ENCODE measurements at places on chromosomes 1 and 21. TPM values are rescaled to one million over a fixed set of nuclear protein-coding genes. Genes with fewer than 3 reads are reported as not detected.

Gene PRR9
- 8.2 TPM for total RNA-seq

Gene MATN1
- total RNA-seq = 0.72 TPM

Gene CRP
- total RNA-seq = 0.48 TPM

Gene UBXN11
- total RNA-seq = 8.2 TPM

Gene OLIG2
- total RNA-seq = not detected

Gene AMIGO1
- 7.9 TPM for total RNA-seq

Gene KRTAP19-1
- not detected for total RNA-seq

Gene CYP4Z1
- total RNA-seq = not detected

Gene RHBDL2
- not detected for total RNA-seq

Gene CASQ1
- not detected for total RNA-seq

Gene SYT11
- total RNA-seq = 22.4 TPM

Gene SPRR5
- not detected for total RNA-seq

Gene NECTIN4
- total RNA-seq = 6.3 TPM

Gene CELA2A
- total RNA-seq = not detected

Gene AMPD1
- not detected for total RNA-seq

Gene TFF2
- not detected for total RNA-seq

All from umbilical cord (tissue), 2 donors.